Tongue (tissue), 3 donors: ENCODE measurements at places on chromosomes 5 and 9. TPM values are rescaled to one million over a fixed set of nuclear protein-coding genes. Genes with fewer than 3 reads are reported as not detected.

HTR4 gene
- not detected for total RNA-seq

SLC45A2 gene
- not detected for total RNA-seq

CARTPT gene
- not detected for total RNA-seq

PGM5 gene
- total RNA-seq, result 94.5 TPM

TMEM252 gene
- total RNA-seq, result not detected

APBA1 gene
- 7.7 TPM for total RNA-seq

HMCN2 gene
- total RNA-seq, result 30.9 TPM
